ENCODE measurements at places on chromosomes 3 and 15.
A peak's percentile ranks its signal among the peaks of the same experiment; 100 is the strongest.

- H3K27ac ChIP-seq, result peak overlapping the region; percentile 27
- no peaks in the 10 kb centered on the region for H3K36me3 ChIP-seq
- H3K4me3 ChIP-seq, result no peak overlapping the region
- H3K27me3 ChIP-seq, result no peaks in the 10 kb centered on the region
- H3K4me1 ChIP-seq, result peaks cover 11% of the 10 kb centered on the region
These were observed 23.0 kb upstream of the COPG1 start for GRCh38 chr3:129226374-129226773.

GRCh38 chr3:148068466-148068865, 629.2 kb upstream of the AGTR1 start:
- no peaks in the 10 kb centered on the region for H3K4me1 ChIP-seq
- no peak for DNase-seq
- no peak overlapping the region for H3K4me3 ChIP-seq
- H3K27ac ChIP-seq, result no peak overlapping the region
- H3K36me3 ChIP-seq, result no peaks in the 10 kb centered on the region
- no peaks in the 10 kb centered on the region for H3K27me3 ChIP-seq

DNA sequence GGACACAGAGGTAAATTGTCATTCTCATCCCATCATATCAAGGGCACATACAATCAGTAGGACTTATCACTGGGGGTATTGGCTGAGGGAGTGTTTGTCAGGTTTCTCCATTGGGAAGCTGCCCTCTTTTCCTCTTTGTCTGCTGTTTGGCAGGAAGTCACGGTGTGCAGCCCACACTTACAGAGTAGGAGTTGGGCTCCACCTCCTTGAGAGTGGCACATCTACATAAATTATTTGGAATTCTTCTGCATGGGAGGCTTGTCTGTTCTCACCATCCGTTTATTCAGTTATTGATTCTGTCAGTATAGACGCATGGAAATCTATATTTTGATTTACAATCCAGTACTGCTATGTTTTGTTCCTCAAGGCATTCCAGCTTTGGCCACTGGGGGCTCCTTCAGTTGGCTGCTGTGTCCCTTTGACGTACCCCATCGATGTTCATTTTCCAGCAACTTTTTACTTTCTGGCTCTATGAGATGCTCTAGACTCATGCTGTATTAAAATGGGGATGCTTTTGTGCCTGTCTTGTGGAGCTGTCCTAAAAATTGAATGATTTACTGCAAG, 200.3 kb downstream of the SLCO3A1 start:
- H3K27me3 ChIP-seq, result no peaks in the 10 kb centered on the region
- no peak for DNase-seq
- H3K36me3 ChIP-seq, result no peaks in the 10 kb centered on the region
- H3K4me1 ChIP-seq, result no peaks in the 10 kb centered on the region
- no peak overlapping the region for H3K4me3 ChIP-seq

DNA sequence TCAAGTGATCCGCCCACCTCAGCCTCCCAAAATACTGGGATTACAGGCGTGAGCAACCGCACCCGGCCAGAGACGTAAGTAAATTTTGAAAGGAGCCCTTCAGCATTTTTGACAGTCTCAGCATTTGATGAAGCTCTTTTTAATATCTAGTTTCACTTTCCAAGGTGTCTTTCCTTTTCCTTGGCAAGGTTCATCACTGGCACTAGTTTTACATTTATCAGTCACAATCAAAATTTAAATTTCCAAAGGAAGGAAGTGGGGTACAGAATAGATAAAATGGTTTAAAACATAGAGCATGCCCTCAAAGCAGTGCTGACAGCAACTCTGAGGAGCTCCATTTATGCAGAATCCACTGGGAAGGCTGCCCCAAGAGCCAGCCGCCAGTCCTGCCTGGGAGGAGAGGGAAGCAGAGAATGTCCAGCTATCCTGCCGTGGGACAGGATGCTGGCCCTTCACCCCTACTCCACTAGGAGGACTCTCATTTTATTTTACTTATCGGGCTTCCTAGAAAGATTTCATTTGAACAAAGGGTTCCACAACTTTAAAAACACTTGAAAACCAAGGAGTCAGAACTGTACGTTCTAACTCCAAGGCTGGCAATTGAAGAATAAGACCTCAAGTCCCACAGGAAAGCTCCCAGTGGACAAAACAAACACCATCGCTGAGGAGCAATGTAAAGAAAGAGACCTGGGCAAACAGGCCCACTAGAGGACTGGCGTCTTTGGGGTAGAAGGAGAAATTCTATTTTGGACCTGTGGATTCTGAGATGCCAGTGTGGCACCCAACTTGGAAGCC, 9.9 kb downstream of the SFMBT1 start:
- H3K36me3 ChIP-seq, result no peaks in the 10 kb centered on the region
- H3K4me3 ChIP-seq, result no peak overlapping the region
- H3K27me3 ChIP-seq, result no peaks in the 10 kb centered on the region
- no peak for DNase-seq

- no peak for DNase-seq
- H3K4me1 ChIP-seq, result no peaks in the 10 kb centered on the region
- no peaks in the 10 kb centered on the region for H3K36me3 ChIP-seq
- no peaks in the 10 kb centered on the region for H3K27me3 ChIP-seq
- H3K27ac ChIP-seq, result no peak overlapping the region
These were observed 359.3 kb downstream of the RORA start for GRCh38 chr15:60869851-60870250.

DNA sequence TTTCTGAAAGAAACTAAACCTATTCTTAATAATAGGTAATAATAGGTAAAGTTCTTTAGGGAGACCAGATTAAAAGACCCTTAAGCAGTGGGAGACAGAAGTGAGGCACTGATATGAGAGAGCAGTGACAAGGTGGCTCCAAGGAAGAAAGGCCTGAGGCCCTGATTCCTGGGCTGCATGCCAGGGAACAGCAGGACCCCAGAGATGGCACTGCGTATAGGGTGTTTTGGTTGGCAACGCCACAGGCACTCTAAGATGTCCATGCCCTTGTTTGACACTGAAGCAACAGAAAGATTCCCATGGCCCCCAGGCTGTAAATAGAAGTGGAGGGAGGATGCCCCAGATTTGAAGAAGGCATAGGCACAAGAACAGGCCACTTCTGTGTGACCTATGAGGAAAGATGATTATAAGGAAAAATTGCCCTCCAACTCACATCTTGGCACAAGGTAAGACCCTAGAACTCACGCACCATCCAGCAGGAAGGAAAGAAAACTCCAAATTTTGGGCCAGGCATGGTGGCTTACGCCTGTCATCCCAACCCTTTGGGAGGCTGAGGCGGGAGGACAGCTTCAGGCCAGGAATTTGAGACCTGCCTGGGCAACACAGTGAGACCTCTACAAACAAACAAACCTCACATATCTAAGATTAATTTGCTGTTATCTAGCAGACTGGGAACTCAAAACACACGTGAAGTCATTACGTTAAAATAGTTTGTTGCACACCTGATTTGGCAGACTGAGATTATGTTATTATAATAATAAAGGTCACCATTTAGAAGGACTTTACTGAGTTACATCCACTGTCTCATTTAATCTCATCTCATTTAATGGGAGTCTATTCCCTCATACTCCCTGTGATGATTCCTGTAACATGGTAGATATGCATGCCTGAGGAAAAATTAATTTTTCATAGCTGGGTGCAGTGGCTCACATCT, 10.5 kb upstream of the BLM start:
- H3K27ac ChIP-seq, result no peak overlapping the region
- no peak for DNase-seq
- H3K36me3 ChIP-seq, result no peaks in the 10 kb centered on the region
- H3K27me3 ChIP-seq, result no peaks in the 10 kb centered on the region
- H3K4me3 ChIP-seq, result no peak overlapping the region
- H3K4me1 ChIP-seq, result peaks cover 1% of the 10 kb centered on the region

GRCh38 chr15:37574985-37575384, 359.5 kb upstream of the TMCO5A start:
- H3K36me3 ChIP-seq, result no peaks in the 10 kb centered on the region
- no peaks in the 10 kb centered on the region for H3K27me3 ChIP-seq
- H3K4me1 ChIP-seq, result no peaks in the 10 kb centered on the region
- no peak overlapping the region for H3K27ac ChIP-seq
- H3K4me3 ChIP-seq, result no peak overlapping the region

DNA sequence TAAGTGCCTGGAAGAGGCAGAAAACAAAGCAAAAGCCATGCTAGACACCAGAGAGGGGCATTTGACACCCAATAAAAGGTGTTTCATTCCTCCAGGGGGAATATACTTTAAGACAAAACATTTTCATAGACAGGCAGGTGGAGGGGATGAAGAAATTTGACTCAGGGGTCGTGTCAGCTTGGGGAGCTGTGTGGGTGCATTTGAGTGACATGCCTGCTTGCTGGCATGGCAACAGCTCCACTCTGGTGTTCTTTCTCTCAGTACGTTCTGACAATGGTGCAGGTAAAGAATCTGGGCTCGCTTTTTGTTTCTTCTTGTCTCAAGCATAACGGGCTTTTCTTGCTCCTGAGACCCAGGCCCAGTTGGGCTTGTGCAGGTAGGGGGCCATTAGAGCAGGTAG, 292.9 kb upstream of the ATP10A start:
- DNase-seq, result no peak
- no peak overlapping the region for H3K4me3 ChIP-seq

DNA sequence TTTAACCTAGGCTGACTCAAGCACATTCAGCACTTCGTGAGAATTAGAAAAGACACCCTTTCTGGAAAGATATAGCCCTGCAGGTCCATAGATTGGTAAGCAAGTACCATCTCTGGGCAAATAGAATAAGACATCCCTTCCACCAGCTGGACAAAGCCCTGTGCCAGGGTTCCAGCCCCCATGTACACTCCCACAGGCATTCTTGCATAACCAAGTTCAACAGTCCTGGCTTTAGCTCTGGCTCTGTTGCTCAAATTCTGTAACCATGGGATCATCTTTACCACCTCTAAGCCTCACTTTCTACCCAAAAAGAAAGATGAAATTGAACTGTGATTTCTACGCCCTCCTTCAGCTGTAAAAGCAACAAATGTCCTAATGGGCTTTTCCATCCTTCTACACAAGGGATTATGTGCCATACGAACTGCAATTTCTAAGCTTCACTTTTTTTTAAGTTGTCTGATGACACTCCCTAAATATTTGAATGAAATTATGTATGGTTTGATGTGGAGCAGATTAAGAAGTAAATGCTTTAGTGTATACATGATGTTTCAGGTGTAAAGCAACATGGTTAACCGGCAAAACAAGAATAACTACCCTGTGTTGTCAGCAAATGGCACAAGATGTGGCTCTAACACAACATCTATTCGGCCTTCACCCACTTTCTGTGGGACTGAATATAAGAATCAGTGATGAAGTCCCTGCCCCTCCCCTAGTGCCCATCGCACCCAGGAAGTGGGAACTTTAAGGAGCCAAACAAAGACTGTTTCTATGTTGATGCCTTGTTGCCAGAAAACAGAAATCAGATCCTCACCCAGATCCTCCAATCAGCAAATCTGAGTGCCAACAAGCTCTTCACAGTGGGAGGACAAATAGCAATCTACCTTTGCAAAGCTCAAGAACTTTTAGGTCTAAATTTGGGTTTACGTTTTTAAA, 165.7 kb downstream of the P3H2 start:
- H3K27ac ChIP-seq, result no peak overlapping the region
- H3K4me3 ChIP-seq, result no peak overlapping the region
- DNase-seq, result no peak
- H3K4me1 ChIP-seq, result no peaks in the 10 kb centered on the region
- no peaks in the 10 kb centered on the region for H3K27me3 ChIP-seq

Data from mesenchymal stem cell (in vitro differentiated cells and primary cell).